ENCODE measurements at places on chromosomes 4 and X.

- DNase-seq = no peak
These were observed 125.7 kb downstream of the EIF4E start for GRCh38 chr4:98803251-98803650.

GRCh38 chr4:14700544-14700943, 301.7 kb upstream of the CPEB2 start:
- no peak for DNase-seq

DNA sequence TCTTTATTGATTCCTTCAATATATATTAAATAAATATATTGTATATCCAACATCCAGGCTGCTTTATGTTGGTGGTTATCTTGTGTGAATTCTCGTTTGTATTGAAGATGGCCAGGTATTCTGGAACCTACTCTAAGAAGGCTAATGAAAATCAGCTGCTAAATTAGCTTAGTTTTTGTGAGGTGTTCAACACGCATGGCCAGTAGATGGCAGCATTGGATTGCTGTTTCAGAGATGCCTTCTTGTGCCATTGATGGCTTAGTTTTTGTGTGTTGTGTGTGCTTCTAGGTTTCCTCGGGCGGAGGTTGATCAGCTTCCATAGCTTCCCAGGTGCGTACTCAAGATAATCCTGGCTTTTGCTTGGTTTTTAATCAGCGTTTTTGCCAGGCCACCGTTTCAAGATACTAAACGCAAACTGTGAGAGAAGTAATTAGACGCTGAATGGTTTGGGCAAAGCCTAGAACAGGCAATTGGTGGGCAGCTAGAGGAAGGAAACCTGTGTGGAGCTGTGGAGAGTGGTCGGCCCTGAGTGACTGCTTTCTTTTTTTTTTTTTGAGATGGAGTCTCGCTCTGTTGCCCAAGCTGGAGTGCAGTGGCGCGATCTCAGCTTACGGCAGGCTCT, 15.1 kb downstream of the NOCT start:
- DNase-seq = peak; percentile 73

- no peak for DNase-seq
These were observed 903.3 kb downstream of the STIM2 start for GRCh38 chr4:27763830-27764525.

DNA sequence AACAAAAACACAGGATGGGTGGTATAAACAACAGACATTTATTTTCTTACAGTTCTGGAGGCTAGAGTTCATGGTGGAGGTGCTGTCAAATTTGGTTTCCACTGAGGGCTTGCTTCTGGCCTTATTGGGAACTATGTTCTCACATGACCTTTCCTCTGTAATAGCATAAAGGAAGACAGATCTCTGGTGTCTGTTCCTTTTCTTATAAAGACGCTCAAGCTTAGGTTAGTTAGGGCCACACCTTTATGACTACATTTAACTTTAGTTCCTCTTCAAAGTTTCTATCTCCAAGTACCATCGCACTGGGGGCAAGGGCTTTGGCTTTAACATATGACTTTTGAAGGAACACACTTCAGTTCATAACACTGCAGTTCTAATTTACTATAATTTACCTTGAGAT, 543.8 kb upstream of the CPEB2 start:
- DNase-seq = no peak

GRCh38 chr4:40986375-40986774, 228.0 kb downstream of the APBB2 start:
- no peak for DNase-seq

- DNase-seq = peak; percentile 52
These were observed 19.1 kb downstream of the PRIMPOL start for GRCh38 chr4:184668511-184669114.

- no peak for DNase-seq
These were observed 64.4 kb downstream of the TBC1D19 start for GRCh38 chr4:26648260-26648659.

Measured in inflammatory macrophage treated with lipopolysaccharide for 4 hours (primary cell).